ENCODE measurements at places on chromosomes 5 and 9.

DNA sequence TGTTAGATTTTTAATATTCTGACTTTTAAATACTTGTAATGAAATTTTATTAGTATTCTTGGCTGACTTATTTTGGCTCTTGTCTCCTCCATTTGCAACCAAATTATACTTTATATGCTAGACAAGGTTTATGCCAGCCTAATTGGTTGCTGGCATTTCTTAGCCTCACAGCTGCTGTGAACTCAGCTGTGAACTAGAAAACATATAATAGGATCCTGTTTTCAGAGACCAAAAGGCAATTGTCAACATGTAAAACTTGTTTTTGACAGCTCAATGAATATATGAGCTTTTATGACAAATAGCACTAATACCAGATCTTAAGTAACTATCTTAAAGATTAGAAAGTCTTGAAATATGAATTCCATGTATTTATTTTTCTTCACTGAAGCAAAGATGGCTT is 25.9 kb downstream of the KIF2A start:
- DNase-seq, result no peak

DNA sequence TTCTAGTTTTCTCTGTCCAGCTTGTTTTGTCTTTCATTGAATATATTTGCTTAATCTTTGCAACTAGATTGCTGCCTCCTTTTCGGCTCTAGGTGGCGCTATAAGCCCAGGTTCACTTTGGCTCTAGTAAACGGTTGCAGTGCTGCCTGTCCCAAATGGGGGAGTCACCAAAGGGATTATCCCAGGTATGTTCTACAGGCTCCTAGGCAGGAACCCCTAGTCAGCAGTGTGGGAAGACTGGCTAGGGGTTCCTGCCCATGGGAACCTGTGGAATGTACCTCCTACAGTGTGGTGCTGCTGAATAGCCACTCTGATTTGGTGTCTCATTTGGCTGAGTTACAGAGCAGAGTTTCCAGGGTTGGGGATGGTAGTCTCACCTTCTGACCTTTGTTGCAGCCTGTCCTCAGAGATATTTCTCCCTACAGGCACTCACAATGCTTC is 85.2 kb downstream of the ARSB start:
- peak; percentile 8 for DNase-seq

DNA sequence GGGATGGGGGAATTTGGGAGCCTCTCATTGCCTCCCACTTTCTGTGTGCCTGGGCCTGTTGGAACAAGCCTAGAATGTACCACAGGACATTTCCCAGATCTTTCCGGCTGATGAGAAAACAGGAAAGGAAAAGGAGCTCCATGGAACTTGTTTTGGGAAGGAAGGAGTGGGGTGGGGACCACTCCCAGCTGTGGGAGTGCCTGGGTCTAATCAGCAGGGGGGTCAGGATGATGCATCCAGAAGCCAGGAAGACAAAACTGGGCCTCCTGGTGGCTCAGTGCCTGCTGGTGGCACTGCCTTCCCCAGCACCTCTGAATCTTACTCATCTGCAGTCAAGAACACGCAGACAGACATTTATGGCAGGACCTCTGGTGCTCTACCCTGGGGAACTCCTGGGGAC is 2.8 kb downstream of the SMIM33 start:
- DNase-seq, result no peak

DNA sequence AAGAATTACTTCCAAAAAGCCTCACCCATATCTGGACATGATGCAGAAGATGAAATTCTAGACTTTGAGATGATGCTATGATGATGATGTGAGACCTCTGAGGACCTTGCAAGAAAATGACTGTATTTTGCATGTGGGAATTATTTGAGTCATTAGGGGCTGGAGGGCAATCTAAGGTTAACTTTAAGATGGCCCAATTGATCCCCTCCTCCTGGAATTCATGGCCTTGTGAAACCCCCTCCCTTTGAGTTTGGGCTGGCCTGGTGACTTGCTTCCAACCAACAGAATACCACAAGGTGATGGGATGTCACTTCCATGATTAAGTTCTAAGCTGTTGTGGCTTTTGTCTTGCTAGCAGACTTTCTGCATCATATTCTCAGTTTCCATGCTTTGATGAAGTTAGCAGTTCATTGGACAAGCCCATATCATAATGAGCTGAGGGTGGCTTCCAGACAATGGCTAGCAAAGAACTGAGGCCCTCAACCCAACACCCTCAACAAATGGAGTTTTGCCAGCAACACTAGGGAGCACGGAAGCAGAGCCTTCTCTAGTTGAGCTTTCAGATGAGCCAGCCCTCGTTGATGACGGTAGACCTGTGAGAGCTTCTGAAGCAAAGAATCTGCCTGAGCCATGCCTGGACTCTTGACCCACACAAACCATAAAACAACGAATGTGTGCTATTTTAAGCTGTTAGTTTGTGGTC is 7.4 kb upstream of the AMACR start:
- no peak for DNase-seq

GRCh38 chr5:83568186-83568585 is 96.6 kb downstream of the VCAN start:
- DNase-seq, result no peak

GRCh38 chr9:72728031-72728770 is 206.8 kb downstream of the TMC1 start:
- DNase-seq, result no peak

DNA sequence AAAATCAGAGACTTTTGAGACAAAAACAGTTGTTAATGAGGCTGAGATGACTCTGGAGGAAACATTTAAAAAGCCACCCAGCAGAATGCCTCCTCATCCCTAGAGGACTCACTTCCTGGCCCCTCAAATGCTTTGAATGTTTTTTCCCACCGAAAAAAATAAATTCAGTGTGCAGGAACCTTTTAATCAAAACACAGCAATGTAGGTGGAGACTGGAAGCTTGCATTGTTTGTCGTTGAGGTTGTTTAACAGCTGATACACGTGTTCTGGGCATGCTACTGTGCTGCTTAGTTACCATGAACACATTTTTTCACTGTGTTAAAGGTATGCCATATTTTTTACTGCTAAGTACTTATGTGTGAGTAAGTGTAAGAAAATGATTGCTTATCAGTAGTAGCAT is 65.7 kb upstream of the ADCY2 start:
- DNase-seq, result no peak

GRCh38 chr9:115039516-115040120 is 78.3 kb downstream of the TNC start:
- no peak for DNase-seq

- no peak for DNase-seq
Observed at GRCh38 chr9:15469406-15469805, 41.4 kb downstream of the PSIP1 start.

DNA sequence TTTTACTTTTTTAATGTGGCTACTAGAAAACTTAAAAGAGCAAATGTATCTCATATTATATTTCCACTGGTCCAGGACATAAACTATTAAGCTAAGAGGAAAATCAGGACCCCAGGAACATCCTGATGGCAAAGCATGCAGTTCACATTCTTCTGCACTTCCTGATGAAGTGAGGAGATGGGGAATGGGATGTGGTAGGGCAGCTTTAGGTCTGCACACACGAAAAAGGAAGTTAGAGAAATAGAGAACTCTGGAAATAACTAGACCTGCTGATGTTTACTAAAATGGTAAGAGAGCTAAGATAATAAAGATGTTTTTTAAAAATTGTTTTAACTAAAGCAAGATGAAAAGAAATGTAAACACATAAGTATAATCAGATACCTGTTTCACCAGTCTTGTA is 39.7 kb upstream of the NIPBL start:
- DNase-seq, result no peak

GRCh38 chr5:170630711-170631141 is 126.9 kb downstream of the KCNIP1 start:
- DNase-seq, result no peak

- DNase-seq, result no peak
Observed at GRCh38 chr9:38675211-38675610, 44.7 kb downstream of the FAM240B start.

GRCh38 chr9:5511935-5512580 is 1.7 kb downstream of the PDCD1LG2 start:
- no peak for DNase-seq

DNA sequence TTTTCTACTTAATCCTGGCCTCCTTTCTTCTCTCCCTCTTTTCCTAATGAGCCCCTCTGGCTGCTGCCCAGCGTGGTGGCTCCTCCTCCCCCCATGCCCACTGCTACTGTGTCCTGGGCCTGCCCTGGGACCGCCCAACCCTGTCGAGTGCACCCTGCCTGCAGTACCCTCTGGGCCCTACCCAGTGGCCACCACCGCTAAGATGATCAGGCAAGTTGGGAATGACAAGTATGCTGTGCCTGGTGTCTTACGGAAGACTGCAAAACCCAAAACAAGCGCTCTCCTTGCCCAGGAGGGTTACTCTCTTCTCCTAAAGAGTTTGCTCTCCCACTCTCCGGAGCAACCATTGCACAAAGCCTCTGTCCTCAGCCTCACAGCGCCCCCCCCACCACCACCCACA is 273.7 kb downstream of the SYK start:
- no peak for DNase-seq

- no peak for DNase-seq
Observed at GRCh38 chr9:12847561-12847960, 72.7 kb downstream of the LURAP1L start.

DNA sequence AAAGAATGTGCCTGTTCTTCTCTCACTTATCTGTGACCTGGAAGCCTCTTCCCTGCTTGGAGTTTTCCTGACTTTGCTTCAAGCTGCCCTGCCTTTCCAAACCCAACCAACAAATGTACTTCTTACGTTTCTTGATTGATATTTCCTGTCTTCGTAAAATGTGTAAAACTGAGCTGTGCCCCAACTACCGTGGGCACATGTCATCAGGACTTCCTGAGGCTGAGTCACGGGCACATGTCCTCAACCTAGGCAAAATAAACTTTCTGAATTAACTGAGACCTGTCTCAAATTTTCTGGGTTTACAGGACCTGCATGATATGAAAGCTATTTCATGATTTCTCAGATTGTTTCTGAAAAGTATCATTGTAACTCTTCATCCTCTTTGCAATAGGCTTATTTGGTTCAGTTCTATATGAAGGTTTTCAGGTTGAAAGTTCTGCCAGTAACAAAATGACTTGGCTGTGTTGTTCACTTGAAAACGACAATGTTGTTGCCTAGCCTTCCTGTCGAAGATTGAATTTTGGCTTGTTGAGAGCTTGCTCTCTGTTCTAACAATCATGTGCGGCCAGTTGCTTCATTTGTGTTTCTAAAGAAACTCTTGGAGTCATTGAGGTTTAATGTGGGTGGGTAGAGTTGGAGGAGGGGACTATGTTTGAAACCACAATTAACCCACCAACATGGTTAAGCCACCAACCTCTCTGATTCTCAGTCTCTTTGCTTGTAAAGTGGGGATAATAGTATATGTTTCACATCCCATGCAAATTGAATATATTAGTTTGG is 145.6 kb downstream of the FBXL7 start:
- no peak for DNase-seq

DNA sequence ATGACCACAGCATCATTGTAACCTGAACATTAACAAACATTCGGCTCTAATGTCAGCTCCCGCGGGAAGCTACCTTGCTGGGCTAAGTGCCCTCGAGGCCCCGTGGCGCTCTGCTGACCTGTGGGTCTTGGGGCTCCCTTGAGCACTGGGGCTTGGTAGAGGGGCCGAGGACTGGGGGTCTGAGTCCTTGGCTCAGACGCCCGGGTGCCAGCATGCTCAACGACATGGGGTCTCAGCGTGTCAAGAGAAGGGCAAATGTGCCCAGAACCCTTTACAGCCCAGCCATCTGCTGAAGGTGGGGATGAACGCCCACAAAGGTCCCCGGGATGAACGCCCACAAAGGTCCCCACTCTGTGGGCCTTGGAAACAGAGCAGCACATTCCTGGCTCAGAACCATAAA is 39.7 kb upstream of the SARDH start:
- no peak for DNase-seq

GRCh38 chr5:1277781-1278180 is 17.1 kb downstream of the TERT start:
- no peak for DNase-seq

DNA sequence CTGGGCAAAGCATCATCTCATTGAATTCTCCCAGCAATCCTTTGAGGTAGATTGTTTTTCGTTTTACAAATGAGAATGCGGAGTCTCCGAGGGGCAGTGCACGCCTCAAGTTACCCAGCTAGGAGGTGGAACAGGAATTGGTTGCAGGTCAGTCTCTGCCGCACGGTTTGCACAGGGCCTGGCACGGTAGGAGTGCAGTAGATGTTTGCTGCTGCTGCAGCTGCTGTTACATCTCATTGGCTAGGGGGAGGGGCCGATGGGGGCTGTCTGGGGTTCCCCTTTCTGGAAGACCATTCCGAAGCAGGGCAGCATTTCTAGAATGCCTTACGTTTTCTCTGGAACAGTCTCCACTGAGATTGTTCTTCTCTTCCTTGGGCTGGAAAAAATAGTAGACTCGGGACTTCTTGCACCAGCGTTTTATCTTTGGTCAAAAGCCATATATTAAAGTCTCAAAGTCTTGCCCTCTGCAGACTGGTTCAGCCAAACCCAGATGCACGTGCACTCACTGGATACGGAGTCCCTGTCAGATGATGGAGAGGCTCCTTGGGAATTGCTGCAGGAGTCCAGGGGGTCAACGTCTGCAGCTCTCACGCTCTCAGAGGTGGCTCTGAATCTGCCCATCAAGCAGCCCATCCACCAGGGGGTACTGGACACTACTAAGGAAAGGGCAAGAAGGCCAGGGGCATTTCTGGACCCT is 1.2 kb downstream of the USP20 start:
- DNase-seq, result no peak

DNA sequence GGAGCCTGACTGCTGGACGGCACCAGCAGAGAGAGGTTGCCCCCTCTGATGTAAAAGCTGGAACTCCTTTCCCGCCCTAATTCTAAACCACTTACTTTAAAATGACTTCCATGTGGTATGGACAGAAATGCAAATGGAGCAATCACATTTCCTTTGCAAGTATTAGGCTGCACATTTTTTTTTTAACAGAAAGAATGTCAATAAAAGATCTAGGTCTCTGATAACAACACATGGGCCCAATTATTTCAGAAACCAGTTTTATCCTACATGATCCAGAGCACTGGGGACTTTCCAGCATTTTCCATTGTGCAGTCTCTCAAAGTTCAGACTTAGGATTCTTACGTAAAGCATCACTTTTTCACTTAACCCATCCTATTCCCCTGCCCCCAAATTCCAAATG is 203.7 kb downstream of the NXNL2 start:
- no peak for DNase-seq

GRCh38 chr9:109816490-109816889 is 36.5 kb downstream of the PALM2AKAP2 start:
- DNase-seq, result no peak

DNA sequence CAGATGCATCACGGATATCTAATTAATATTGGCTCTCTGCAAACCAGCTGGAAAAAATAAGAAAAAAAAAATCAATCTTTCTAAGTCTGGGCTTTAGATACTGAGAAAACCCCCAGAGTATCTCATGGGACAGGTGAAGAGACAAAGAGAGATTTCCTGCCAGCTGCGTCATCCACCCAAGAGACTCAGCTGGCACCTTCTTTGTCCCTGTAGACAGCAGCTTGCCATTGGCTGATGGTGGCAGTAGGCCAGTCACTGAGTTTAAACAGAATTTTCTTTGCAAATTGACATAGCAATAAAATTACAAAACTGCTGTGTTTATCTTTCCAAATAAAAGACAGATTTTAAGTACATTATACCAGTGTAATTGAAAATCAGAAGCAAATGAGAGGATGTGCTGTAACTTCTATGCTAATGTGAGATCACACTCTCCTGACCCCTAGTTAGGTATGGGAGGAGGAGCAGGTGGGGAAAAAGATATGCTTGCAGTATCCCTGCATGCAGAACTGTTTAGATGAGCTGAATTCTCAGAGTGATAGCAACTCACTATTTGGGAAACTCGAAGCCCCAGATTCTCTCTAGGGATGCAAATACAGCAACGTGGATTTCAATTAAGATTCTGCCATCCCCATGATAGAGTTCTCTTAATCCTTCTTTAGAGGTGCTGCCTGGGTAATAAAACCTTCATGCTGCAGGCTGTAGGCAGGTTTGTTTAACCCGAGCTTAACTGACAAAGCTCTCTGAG is 72.2 kb downstream of the NMUR2 start:
- no peak for DNase-seq

All from substantia nigra (tissue), 51 donors.